ENCODE measurements at places on chromosomes 4 and X. TPM values are rescaled to one million over a fixed set of nuclear protein-coding genes. Genes with fewer than 3 reads are reported as not detected.
A peak's percentile ranks its signal among the peaks of the same experiment; 100 is the strongest.

- H3K4me1 ChIP-seq = peaks cover 26% of the 10 kb centered on the region
- no peaks in the 10 kb centered on the region for H3K36me3 ChIP-seq
- no peaks in the 10 kb centered on the region for H3K27me3 ChIP-seq
- DNase-seq = no peak
- peak overlapping the region; percentile 76 for H3K4me3 ChIP-seq
Measured at GRCh38 chr4:56388306-56388705, 1.0 kb upstream of the AASDH start.

- no peak overlapping the region for H3K4me3 ChIP-seq
- H3K27ac ChIP-seq = no peak overlapping the region
- H3K36me3 ChIP-seq = no peaks in the 10 kb centered on the region
- DNase-seq = no peak
- no peaks in the 10 kb centered on the region for H3K27me3 ChIP-seq
Measured at GRCh38 chr4:40931238-40931637, 181.5 kb downstream of the NSUN7 start.

The NALF2 gene
- total RNA-seq = 0.11 TPM

The ALPK1 gene
- total RNA-seq = 3.1 TPM

The ASB11 gene
- 53.4 TPM for total RNA-seq

- no peak overlapping the region for H3K4me3 ChIP-seq
- no peaks in the 10 kb centered on the region for H3K36me3 ChIP-seq
- no peak overlapping the region for H3K27ac ChIP-seq
- no peak for DNase-seq
- no peaks in the 10 kb centered on the region for H3K27me3 ChIP-seq
Measured at GRCh38 chrX:56468441-56468840, 95.0 kb upstream of the UBQLN2 start.

The RELL1 gene
- 21.0 TPM for total RNA-seq

DNA sequence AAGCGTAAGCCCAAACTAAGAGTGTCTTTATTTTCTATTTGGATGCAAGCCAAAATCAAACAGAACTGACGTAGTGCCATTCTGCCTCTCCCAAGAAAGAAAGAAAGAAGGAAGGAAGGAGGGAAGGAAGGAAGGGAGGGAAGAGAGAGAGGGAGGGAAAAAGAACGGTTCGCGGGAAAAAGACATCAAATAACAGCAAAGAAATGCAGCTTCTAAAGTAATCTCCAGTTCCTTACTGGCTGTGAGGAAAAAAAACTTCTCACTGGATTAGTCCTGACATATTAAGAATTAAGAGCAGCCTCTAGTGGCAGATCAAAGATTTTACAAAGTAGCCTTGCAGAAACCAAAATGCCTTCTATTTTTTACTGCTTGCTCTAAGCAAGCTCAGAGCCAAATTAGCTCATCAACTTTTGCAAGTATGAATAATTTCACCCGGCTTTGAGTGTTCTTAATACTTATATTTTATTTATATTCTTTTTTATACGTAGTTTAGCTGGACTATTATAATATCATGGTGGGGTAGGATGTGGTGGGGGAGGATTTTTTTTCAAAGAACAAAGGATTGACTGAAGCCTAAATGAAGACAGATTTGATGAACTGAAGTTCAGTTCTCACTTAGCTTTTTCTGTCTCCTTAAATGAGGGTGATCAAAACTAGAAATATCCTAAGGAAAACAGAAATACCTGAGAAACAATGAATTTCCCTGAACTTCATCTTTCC lies 36.6 kb downstream of the PITX2 start:
- no peaks in the 10 kb centered on the region for H3K4me1 ChIP-seq
- no peak for DNase-seq
- no peak overlapping the region for H3K27ac ChIP-seq
- H3K4me3 ChIP-seq = peak overlapping the region; percentile 60
- H3K36me3 ChIP-seq = no peaks in the 10 kb centered on the region

- H3K27ac ChIP-seq = no peak overlapping the region
- no peak for DNase-seq
- no peak overlapping the region for H3K4me3 ChIP-seq
- peaks cover 3% of the 10 kb centered on the region for H3K4me1 ChIP-seq
- no peaks in the 10 kb centered on the region for H3K36me3 ChIP-seq
Measured at GRCh38 chr4:121061215-121061614, 11.1 kb downstream of the NDNF start.

DNA sequence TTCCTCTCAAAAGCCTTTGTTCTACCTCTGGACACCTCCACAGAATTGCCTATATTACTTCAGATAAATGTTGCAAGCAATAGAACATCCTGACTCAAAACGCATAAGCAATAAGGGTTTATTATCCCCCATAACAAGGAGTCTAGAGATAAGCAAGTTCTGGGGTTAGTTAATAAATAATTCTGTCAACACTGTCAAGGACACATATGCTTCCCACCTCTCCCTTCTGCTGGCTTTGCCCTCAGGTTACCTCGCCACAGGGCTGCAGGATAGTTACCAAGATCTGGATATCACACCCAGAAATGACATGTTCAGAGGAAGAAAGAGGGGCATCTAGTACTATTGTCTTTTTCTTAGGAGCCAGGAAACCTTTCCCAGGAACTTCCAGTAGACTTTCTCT lies 14.0 kb upstream of the DUSP21 start:
- H3K4me1 ChIP-seq = peaks cover 5% of the 10 kb centered on the region
- no peak overlapping the region for H3K4me3 ChIP-seq
- no peaks in the 10 kb centered on the region for H3K27me3 ChIP-seq
- DNase-seq = no peak

- H3K36me3 ChIP-seq = no peaks in the 10 kb centered on the region
- no peak overlapping the region for H3K27ac ChIP-seq
- H3K4me1 ChIP-seq = no peaks in the 10 kb centered on the region
- H3K27me3 ChIP-seq = no peaks in the 10 kb centered on the region
Measured at GRCh38 chrX:148572337-148572736, 71.9 kb downstream of the AFF2 start.

GRCh38 chr4:1534095-1534872 lies 128.0 kb upstream of the NKX1-1 start:
- peak; percentile 10 for DNase-seq
- H3K27ac ChIP-seq = no peak overlapping the region
- peaks cover 10% of the 10 kb centered on the region for H3K27me3 ChIP-seq

DNA sequence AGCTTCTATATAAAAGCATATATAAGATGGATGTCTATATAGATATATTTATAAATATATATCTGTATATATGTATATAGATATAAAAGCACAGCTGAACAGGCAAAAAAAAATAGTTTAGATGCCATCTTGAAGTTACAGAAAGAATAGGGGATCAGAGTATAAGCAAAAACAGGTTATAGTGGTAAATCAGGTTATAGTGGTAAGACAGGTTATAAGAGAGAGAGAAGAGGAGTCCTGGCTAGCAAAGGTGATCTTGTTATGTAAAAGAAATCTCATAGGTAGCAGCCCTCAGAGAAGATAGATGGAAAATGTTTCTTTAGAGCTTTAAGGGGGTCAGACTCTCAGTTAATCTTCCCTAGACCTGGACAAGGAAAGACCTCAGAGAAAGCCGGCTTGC lies 1263.1 kb downstream of the PCDH7 start:
- no peaks in the 10 kb centered on the region for H3K27me3 ChIP-seq
- H3K4me3 ChIP-seq = no peak overlapping the region
- no peaks in the 10 kb centered on the region for H3K36me3 ChIP-seq
- no peaks in the 10 kb centered on the region for H3K4me1 ChIP-seq
- H3K27ac ChIP-seq = no peak overlapping the region

The USP27X gene
- 2.3 TPM for total RNA-seq

The SSX4 gene
- not detected for total RNA-seq

- no peak overlapping the region for H3K27ac ChIP-seq
- no peaks in the 10 kb centered on the region for H3K36me3 ChIP-seq
- H3K4me3 ChIP-seq = no peak overlapping the region
- H3K27me3 ChIP-seq = no peaks in the 10 kb centered on the region
Measured at GRCh38 chrX:71438750-71439149, 72.6 kb downstream of the TAF1 start.

The F8A2 gene
- total RNA-seq = not detected

DNA sequence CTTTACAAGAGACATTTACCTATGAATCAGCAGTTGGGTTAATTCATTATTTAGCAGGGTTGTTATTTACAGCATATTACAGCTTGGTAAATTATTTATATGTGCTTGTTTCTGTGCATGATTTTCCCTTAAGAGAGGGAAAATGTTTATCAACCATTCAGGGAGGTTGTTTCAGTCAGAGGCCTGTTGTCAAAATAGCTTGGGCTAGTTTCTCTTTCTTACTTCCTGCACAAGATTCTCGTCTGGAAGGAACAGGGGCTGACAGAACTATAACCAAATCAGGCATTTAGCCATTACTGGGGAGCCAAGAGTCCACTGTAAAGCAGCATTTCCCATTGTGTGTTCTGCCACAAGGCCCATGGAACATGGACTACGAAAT lies 135.8 kb downstream of the HS6ST2 start:
- H3K4me3 ChIP-seq = no peak overlapping the region
- no peaks in the 10 kb centered on the region for H3K36me3 ChIP-seq
- no peaks in the 10 kb centered on the region for H3K27me3 ChIP-seq
- DNase-seq = no peak
- no peak overlapping the region for H3K27ac ChIP-seq

DNA sequence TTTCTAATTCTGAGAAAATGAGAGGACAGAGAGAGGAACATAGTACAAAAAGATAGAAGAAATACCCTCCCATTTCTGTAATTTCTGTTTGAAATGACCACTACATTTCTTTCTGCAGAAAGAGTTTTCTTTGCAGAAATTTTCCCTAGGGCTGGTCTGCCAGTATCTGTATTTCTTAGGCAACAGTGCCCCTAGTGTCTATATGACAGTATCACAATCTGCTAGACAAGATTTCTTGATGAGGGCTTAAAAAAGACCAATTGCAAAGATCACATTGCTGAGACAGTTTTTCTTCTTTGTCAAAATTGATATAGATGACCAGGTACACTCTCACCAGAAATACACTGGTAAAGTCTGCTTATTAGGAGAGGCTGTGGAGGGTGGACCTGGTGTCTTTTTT lies 81.0 kb upstream of the ZDHHC15 start:
- no peak overlapping the region for H3K4me3 ChIP-seq
- H3K27ac ChIP-seq = no peak overlapping the region
- H3K36me3 ChIP-seq = no peaks in the 10 kb centered on the region
- no peaks in the 10 kb centered on the region for H3K27me3 ChIP-seq
- H3K4me1 ChIP-seq = no peaks in the 10 kb centered on the region
- no peak for DNase-seq

- peaks cover 3% of the 10 kb centered on the region for H3K27me3 ChIP-seq
- H3K4me3 ChIP-seq = no peak overlapping the region
- no peak for DNase-seq
Measured at GRCh38 chr4:11505221-11505971, 76.7 kb upstream of the HS3ST1 start.

The LRRC66 gene
- total RNA-seq = 1.2 TPM

- H3K27ac ChIP-seq = no peak within 1 kb of the TSS
- peaks cover 4% of the 10 kb centered on the region for H3K4me1 ChIP-seq
- H3K4me3 ChIP-seq = peak within 1 kb of the TSS; percentile 49
Measured at GRCh38 chr4:73620115-73620792, at the start of gene RASSF6. TSS of gene RASSF6 (minus strand) at chr4:73620436. CDS start at chr4:73611795, 8,641 bp downstream.

The UPF3B gene
- total RNA-seq = 4.3 TPM

GRCh38 chrX:31123335-31123734 lies 51.5 kb upstream of the FTHL17 start:
- no peak overlapping the region for H3K4me3 ChIP-seq
- peaks cover 6% of the 10 kb centered on the region for H3K4me1 ChIP-seq
- H3K27me3 ChIP-seq = no peaks in the 10 kb centered on the region
- H3K27ac ChIP-seq = no peak overlapping the region
- DNase-seq = no peak

- DNase-seq = no peak
- H3K4me1 ChIP-seq = no peaks in the 10 kb centered on the region
- H3K4me3 ChIP-seq = no peak overlapping the region
- H3K36me3 ChIP-seq = no peaks in the 10 kb centered on the region
Measured at GRCh38 chr4:111027526-111027925, 404.6 kb upstream of the PITX2 start.

- no peak for DNase-seq
- no peak overlapping the region for H3K27ac ChIP-seq
- no peaks in the 10 kb centered on the region for H3K36me3 ChIP-seq
Measured at GRCh38 chr4:101977076-101977475, 186.5 kb downstream of the BANK1 start.

GRCh38 chrX:153491918-153492317 lies 2.9 kb upstream of the BGN start:
- no peaks in the 10 kb centered on the region for H3K27me3 ChIP-seq
- no peak overlapping the region for H3K4me3 ChIP-seq
- no peaks in the 10 kb centered on the region for H3K4me1 ChIP-seq
- no peak for DNase-seq
- no peaks in the 10 kb centered on the region for H3K36me3 ChIP-seq

DNA sequence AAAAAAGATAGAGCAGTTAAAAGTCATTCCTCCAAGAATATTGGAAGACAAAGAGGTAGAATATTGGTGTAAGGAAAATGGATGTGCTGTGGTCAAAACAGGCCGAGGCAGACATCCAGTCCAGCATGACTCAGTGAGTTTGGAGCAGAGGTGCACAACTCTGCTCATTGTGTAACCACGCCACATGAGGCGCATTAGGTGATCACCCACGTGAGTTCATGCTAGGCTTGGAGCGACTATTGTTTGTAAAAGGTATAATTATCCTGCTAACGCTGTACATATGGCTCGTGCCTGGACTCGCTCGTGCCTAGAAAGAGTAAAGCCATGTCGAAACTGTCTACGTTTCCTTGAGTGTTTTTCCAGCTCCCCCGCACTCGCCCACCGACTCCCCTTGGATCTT lies 23.9 kb downstream of the C4orf54 start:
- H3K27me3 ChIP-seq = no peaks in the 10 kb centered on the region
- peaks cover 33% of the 10 kb centered on the region for H3K4me1 ChIP-seq
- peak overlapping the region; percentile 99 for H3K27ac ChIP-seq
- DNase-seq = peak; percentile 60
- H3K36me3 ChIP-seq = no peaks in the 10 kb centered on the region

The GPM6B gene
- 3.6 TPM for total RNA-seq

GRCh38 chrX:30620980-30621618 lies 32.1 kb upstream of the GK start:
- no peak overlapping the region for H3K4me3 ChIP-seq
- H3K27me3 ChIP-seq = no peaks in the 10 kb centered on the region
- H3K4me1 ChIP-seq = no peaks in the 10 kb centered on the region
- DNase-seq = no peak
- H3K36me3 ChIP-seq = no peaks in the 10 kb centered on the region

The HAND2 gene
- total RNA-seq = not detected

The MAP9 gene
- total RNA-seq = 0.52 TPM

The TRIM60 gene
- total RNA-seq = not detected

The RXFP1 gene
- total RNA-seq = not detected

GRCh38 chr4:75232546-75232945 lies 281.7 kb downstream of the RCHY1 start:
- no peak for DNase-seq
- no peaks in the 10 kb centered on the region for H3K36me3 ChIP-seq
- no peak overlapping the region for H3K4me3 ChIP-seq
- H3K27me3 ChIP-seq = no peaks in the 10 kb centered on the region
- no peak overlapping the region for H3K27ac ChIP-seq

The IL21 gene
- not detected for total RNA-seq

- no peaks in the 10 kb centered on the region for H3K27me3 ChIP-seq
- no peaks in the 10 kb centered on the region for H3K4me1 ChIP-seq
- no peak overlapping the region for H3K27ac ChIP-seq
Measured at GRCh38 chr4:127667116-127667515, 34.4 kb downstream of the INTU start.
